ENCODE measurements at places on chromosomes 3 and 15.
A peak's percentile ranks its signal among the peaks of the same experiment; 100 is the strongest.

- H3K27me3 ChIP-seq = no peaks in the 10 kb centered on the region
- H3K27ac ChIP-seq = no peak overlapping the region
- no peaks in the 10 kb centered on the region for H3K36me3 ChIP-seq
- H3K4me1 ChIP-seq = peaks cover 5% of the 10 kb centered on the region
Measured at GRCh38 chr3:52446631-52447511, 2.0 kb upstream of the SEMA3G start.

- no peaks in the 10 kb centered on the region for H3K36me3 ChIP-seq
- DNase-seq = no peak
- H3K27me3 ChIP-seq = no peaks in the 10 kb centered on the region
- H3K4me3 ChIP-seq = no peak overlapping the region
Measured at GRCh38 chr3:37989821-37990480, 635 bp upstream of the VILL start.

DNA sequence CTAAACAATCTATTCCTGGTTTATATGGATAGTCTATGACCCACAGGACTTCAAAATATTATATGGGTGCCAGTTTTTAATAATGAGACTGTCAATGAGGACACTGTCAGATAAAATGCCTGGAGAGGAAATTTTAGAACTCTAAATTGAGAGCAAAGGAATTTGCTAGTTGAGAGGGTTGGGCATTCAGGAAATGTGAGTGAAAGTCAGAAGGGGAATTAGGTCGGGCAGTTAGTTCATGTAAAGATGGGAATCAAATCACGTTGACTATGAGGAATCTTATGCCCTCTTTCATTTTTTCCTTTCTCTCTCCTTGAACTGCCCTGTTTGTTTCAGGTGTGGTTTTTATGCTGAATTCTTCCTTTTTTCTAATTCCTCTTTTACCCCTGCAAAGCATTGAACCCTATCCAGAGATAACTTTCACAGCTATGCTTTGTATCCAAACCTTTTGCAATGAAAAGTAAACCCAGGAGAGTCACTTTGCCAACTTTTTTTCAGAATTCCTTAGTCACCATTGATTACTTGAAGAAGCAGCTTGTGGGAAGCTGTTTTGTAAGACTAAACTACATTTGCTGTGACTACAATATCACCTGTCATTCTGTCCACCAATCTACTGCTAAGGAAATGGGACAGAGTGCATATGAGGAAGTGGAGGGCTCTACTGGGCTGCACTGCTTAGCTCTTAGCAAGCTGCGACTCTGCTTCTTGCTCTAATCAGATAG, 27.8 kb downstream of the CHP1 start:
- H3K27me3 ChIP-seq = no peaks in the 10 kb centered on the region
- peaks cover 3% of the 10 kb centered on the region for H3K36me3 ChIP-seq
- no peak for DNase-seq
- H3K4me3 ChIP-seq = no peak overlapping the region
- H3K4me1 ChIP-seq = peaks cover 6% of the 10 kb centered on the region

GRCh38 chr3:71372911-71373637, 210.5 kb downstream of the FOXP1 start:
- H3K27ac ChIP-seq = no peak overlapping the region
- DNase-seq = no peak
- no peak overlapping the region for H3K4me3 ChIP-seq
- H3K4me1 ChIP-seq = no peaks in the 10 kb centered on the region
- no peaks in the 10 kb centered on the region for H3K27me3 ChIP-seq
- H3K36me3 ChIP-seq = no peaks in the 10 kb centered on the region

- no peak overlapping the region for H3K27ac ChIP-seq
- H3K4me1 ChIP-seq = no peaks in the 10 kb centered on the region
- H3K27me3 ChIP-seq = no peaks in the 10 kb centered on the region
- no peaks in the 10 kb centered on the region for H3K36me3 ChIP-seq
Measured at GRCh38 chr3:127083778-127084397, 101.0 kb downstream of the PLXNA1 start.

DNA sequence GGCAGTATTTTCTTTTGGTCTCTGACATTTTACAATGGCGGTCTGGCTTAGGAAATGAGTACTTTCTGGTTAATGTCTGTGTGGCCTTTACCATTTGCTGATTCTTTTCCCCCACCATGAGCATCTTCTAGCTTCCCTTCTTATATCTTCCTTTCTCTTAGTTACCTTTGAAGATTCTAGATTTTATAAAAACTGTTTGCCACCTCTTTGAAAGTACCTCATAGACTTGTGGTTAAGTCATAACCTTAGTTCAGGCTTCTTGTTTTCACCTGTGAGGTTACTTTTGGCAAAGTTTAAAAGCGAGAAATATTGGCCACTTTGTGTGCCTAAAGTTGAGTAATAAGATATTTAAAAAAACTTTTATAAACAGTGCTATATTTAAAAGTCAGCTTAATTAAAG, 147.4 kb downstream of the FMN1 start:
- no peaks in the 10 kb centered on the region for H3K27me3 ChIP-seq
- H3K27ac ChIP-seq = no peak overlapping the region
- H3K36me3 ChIP-seq = no peaks in the 10 kb centered on the region

DNA sequence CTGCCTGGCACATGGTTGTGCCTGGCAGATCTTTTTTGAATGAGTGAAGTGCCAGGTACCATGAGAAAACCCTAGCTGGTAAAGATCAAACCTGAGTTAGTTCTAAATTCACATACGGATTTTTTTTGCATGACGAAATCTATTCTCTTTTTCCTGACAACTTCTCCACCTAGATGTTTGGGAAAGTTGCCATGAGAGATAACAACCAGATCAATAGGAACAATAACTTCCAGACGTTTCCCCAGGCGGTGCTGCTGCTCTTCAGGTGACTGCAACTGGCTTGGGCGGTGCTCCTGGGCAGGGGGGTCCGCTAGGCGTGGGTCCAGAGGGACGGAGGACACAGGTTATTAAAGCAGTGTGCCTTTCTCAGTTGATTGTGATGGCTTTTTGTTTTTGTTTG, 71.8 kb downstream of the CHDH start:
- H3K4me3 ChIP-seq = no peak overlapping the region
- H3K27ac ChIP-seq = no peak overlapping the region
- no peaks in the 10 kb centered on the region for H3K36me3 ChIP-seq
- no peaks in the 10 kb centered on the region for H3K4me1 ChIP-seq
- no peaks in the 10 kb centered on the region for H3K27me3 ChIP-seq

DNA sequence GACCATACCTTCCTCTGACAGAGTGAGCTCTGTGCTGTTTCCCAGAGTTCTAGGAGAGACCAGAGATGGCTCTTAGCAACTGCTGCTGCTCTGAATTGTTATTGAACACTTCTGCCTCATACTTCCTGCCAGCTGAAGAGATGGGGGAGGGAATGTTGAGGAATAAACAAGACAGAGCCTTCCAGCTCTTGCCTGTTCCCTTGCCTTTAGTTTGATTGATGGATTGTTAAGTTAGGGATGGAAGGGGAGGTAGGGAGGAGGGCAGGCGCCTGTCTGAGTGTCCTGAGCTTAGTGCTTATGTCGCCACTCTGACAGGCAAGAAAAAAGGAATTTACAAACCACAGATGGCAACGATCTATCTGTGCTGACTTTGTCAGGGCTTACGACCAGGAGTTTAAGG, 42.8 kb downstream of the ZNF609 start:
- H3K4me3 ChIP-seq = no peak overlapping the region
- DNase-seq = peak; percentile 81
- H3K27me3 ChIP-seq = no peaks in the 10 kb centered on the region
- H3K36me3 ChIP-seq = peaks cover 18% of the 10 kb centered on the region
- H3K27ac ChIP-seq = peak overlapping the region; percentile 56
- H3K4me1 ChIP-seq = peaks cover 28% of the 10 kb centered on the region

DNA sequence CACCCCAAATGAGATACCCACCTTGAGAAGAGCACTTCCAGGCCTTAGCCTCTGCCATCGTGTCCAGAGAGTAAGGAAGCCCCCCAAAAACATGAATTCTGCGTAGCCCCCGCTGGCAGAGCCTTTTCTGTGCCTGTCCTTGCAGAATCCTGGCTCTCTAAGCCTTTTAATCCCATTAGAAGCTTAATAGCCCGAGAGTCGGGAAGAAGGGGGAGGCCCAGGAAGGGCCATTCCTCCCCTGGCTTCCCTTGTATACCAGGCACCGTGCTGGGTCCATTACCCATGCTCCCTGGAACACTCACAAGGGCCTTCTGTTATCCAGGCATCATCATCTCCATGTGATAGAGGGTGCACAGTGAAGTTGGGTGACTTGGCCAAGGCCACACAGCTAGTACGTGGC, 7.1 kb downstream of the SPTBN5 start:
- peaks cover 5% of the 10 kb centered on the region for H3K36me3 ChIP-seq
- no peaks in the 10 kb centered on the region for H3K27me3 ChIP-seq
- H3K4me3 ChIP-seq = no peak overlapping the region
- no peaks in the 10 kb centered on the region for H3K4me1 ChIP-seq

DNA sequence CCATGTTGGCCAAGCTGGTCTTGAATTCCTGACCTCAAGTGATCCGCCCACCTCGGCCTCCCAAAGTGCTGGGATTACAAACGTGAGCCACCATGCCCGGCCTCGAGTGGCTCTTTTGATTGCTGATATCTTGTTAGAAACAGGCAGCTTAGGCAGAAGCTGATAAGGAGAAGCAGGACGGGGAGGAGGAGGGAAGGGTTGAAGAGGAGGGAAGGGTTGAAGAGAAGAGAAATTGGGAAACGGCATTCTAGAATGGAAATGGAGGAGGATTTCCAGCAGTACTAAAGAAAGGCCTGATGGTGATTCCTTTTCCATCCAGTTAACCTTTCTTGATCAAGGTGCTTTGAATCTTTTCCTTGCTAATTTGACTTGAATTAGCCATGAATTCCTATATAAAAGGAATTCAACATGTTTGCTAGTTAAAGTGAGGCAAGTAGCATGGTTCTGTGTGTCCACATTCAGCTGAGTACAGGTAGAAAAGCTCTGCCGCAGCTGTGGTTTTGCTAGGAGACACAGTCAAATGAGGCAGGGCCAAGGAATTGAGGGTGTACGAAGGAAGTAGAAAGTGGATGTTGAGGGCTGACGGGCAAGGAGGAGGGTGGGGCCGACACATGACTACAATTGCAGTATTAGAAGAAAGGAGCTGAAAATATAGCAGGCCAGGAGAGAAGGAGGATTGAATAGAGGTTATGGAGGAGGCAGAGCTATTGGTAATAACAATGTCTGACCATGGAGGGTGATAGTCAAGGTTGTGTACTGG, 27.2 kb upstream of the ATP1B3 start:
- no peaks in the 10 kb centered on the region for H3K36me3 ChIP-seq
- H3K27ac ChIP-seq = no peak overlapping the region
- H3K4me1 ChIP-seq = peaks cover 12% of the 10 kb centered on the region
- no peak for DNase-seq
- H3K27me3 ChIP-seq = no peaks in the 10 kb centered on the region

- no peak overlapping the region for H3K27ac ChIP-seq
- no peak overlapping the region for H3K4me3 ChIP-seq
- H3K4me1 ChIP-seq = no peaks in the 10 kb centered on the region
- no peaks in the 10 kb centered on the region for H3K27me3 ChIP-seq
- no peaks in the 10 kb centered on the region for H3K36me3 ChIP-seq
Measured at GRCh38 chr3:105505170-105505569, 138.5 kb downstream of the ALCAM start.

DNA sequence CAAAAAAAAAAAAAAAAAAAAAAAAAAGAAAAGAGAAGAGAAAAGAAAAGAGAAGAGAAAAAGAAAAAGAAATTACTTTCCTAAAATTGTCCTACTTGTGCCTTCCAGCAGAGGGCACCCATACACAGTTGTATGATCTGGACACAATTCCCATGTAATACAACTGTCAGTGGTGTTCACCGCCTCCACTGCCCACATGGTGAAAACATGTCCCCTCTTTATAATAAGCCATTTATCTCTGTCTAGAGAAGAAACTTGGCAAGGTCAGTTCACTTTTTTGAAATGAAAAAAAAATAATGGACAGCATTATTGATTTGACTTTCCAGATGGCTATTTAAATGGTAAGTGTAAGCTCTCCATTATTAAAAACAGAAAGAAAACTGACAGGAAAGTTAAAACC, 459.4 kb downstream of the GBE1 start:
- DNase-seq = peak; percentile 71
- H3K27ac ChIP-seq = no peak overlapping the region
- H3K36me3 ChIP-seq = no peaks in the 10 kb centered on the region
- H3K27me3 ChIP-seq = no peaks in the 10 kb centered on the region
- H3K4me3 ChIP-seq = no peak overlapping the region

DNA sequence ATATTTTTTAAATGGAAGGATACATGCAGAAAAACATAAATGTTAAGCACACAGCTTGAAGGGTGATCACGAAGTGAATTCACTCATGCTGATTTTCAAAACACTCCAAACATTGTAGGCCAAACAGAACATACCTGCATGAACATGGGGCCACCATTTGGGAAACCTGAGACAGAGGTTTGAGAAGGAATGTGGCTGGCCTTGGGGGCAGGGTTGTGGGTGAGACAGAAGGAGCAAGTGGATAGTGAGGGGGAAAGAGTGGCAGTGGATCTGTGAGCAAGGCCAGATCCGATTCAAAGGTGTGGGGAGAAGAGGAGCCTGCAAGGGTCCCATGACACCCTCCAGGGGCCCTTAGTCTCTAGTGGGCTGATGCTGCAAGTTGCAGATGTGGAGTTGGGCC, 94.9 kb downstream of the HMG20A start:
- no peak overlapping the region for H3K4me3 ChIP-seq
- H3K36me3 ChIP-seq = no peaks in the 10 kb centered on the region
- no peak overlapping the region for H3K27ac ChIP-seq

- no peak for DNase-seq
- H3K4me1 ChIP-seq = no peaks in the 10 kb centered on the region
- H3K36me3 ChIP-seq = no peaks in the 10 kb centered on the region
- no peak overlapping the region for H3K27ac ChIP-seq
- no peak overlapping the region for H3K4me3 ChIP-seq
Measured at GRCh38 chr3:46316206-46316605, 37.7 kb upstream of the CCR2 start.

DNA sequence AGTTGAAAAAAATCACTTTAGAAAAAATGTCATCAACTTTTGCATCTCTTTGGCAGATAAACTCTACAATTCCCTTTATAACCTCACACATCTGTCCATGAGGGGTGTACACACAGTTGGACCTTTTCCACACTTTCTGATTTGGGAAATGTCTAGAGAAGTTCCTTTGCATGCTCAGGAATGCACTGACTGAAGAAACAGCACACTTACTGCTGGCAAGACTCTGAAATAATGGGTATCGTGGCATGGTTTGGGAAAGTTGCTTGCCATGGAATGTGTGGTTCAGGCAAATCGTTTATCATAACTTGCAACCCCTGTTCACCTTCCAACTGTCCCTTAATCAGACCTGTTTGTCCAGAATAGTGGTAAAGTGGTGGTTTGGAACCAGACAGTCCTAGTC, 135.3 kb upstream of the TGFBR2 start:
- H3K36me3 ChIP-seq = no peaks in the 10 kb centered on the region
- no peak overlapping the region for H3K27ac ChIP-seq
- no peak overlapping the region for H3K4me3 ChIP-seq
- H3K4me1 ChIP-seq = no peaks in the 10 kb centered on the region
- H3K27me3 ChIP-seq = no peaks in the 10 kb centered on the region

GRCh38 chr15:64216730-64217428, 54.1 kb upstream of the PPIB start:
- H3K36me3 ChIP-seq = no peaks in the 10 kb centered on the region
- no peak overlapping the region for H3K4me3 ChIP-seq
- H3K27me3 ChIP-seq = no peaks in the 10 kb centered on the region
- no peaks in the 10 kb centered on the region for H3K4me1 ChIP-seq

DNA sequence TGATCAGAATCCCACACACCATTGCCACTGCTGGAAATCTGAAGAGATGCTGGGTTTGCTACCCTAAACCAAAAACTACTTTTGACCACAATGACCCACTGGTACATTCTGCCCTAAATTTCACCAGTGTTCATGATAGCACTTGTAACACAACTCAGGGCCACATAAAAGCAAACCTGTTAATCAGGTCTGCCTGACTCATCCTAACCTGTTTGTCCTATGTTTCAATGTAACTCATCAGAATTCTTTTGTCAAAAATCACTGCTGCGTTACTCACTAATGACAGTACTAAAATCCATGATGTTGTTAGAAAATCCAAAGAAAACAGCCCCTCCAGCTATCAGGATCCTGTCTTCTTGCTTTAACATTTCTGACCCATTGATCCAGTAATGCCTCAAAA, 55.6 kb upstream of the XCR1 start:
- no peaks in the 10 kb centered on the region for H3K4me1 ChIP-seq
- H3K4me3 ChIP-seq = no peak overlapping the region
- peaks cover 17% of the 10 kb centered on the region for H3K27me3 ChIP-seq
- H3K27ac ChIP-seq = no peak overlapping the region

Data from endothelial cell of umbilical vein (primary cell).